ENCODE measurements at places on chromosomes 4 and X.

DNA sequence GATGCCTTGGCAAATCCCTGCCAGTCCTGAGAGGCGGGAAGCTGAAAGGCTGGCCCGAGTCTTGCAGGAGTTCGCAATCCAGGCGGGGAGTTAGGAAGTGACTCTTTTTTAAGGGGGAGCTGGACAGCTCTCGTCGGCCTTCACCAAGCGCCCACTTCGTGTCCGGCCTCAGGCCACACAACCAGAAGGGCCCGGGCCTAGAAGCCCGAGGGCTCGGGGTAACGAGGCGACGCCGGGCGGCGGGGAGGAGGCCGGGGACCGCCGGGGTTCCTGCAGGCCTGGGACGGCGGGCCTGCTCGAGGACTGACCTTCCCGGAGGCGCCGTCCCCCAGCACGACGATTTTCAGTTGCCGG lies 395 bp downstream of the RAB28 start:
- DNase-seq, result peak; percentile 5

DNA sequence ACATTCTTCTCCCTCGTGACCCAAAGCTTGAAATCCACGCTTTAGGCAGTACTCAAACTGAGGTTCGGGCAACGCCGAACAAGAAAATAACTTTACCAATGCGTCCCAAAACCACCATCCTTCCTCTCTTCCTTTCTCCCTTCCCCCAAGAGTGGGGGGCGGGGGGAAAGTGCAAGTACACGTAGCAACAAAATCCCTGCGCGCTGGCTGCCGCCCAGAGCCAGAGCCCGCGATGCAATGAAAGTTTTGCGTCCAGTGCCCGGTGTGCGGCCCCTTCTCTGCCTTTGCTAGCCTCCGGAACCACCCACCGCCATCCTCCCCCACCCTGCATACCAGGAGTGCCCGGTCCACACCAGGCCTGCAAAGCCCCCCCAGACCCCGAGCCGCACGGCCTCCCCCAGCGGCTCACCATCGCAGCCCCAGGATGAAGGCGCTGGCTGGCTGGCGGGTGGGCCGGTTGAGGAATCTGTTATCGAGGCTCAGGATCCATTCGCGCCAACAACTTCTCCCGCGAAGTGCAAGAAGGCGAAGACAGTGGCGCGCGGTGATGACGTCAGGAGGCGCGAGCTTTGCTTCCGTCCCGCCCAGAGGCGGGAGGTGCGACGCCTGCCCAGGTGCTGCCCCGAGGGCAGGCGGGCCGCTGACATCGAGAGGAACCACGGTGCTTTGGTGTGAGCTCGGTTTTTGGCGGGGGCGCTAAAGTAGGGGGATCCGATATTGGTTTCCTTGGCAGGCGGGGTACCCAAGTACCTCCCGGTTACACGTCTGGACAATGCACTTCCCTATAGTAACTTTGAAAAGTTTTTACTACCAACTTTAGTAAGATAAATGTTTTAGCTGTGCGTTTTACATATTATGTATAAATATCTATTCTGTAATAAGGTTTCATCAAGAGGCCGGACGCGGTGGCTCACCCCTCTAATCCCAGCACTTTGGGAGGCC lies at the start of gene RFC1:
RFC1 (minus strand) TSS at position 533 of the 942 bp plus-strand sequence; CDS start at position 412, 121 bp downstream.
- peak; percentile 90 for DNase-seq

GRCh38 chr4:177047070-177047850 lies 254.5 kb upstream of the VEGFC start:
- peak; percentile 15 for DNase-seq

DNA sequence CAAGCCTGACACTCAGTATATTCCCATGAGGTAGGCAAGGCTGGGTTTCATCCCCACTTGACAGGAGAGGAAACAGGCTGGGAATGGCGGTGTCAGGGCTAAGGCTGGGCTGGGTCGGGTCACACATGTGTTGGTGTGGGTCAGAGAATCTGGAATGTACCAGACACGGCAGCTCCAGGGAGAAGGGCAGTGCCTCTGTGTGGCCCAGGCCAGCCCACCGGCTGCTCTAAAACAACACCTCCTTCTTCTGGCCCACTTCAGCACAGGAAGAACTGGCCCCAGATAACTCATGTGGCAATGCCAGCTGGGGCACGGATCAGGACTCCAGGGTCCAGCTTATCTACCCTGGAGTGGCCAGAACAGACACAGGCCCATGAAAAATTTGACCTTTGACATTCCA lies 6.3 kb downstream of the HAUS7 start:
- no peak for DNase-seq

GRCh38 chrX:25296850-25297249 lies 281.1 kb upstream of the ARX start:
- no peak for DNase-seq

DNA sequence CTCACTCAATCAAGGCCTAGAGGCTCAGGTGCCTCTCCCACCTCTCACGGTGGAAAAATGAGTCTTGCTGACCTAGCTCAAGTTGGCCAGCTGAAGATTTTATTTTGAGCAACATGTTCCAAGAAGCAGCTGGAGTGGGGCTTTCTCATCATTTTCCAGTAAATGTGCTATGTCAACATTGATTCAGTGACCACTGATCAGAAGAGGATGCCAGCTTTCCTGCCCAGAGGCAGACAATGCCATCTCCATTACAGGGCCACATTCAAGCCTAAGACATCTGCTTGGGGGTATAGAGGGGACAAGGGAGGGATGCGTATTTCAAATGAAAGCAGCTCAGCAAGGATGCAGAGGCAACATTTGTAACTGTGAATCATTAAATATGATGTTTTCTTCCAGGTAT lies 3.0 kb downstream of the MEPE start:
- DNase-seq, result no peak

DNA sequence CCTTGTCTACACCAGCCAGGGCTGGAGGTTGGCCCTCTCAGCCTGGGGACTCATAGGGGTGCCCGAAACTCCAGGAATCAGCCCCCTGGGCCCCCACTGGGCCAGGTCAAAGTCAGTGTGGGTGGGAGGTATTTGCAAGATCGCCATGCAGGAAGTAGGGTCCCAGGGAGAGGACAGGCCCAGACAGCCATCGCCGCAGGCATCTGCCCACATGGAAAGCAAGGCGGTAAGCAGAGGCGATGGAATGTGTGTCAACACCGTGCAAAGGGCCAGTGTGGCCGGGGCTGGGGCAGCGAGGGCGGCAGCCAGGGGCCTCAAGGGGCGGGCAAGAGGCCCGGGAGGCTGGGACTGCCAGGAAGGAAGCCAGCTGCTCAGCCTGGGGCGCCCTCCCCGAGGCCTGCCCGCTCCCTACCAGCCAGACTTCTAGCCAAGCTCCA lies 19.3 kb upstream of the DUSP9 start:
- DNase-seq, result no peak

GRCh38 chr4:8697826-8698225 lies 105.3 kb downstream of the CPZ start:
- DNase-seq, result no peak

DNA sequence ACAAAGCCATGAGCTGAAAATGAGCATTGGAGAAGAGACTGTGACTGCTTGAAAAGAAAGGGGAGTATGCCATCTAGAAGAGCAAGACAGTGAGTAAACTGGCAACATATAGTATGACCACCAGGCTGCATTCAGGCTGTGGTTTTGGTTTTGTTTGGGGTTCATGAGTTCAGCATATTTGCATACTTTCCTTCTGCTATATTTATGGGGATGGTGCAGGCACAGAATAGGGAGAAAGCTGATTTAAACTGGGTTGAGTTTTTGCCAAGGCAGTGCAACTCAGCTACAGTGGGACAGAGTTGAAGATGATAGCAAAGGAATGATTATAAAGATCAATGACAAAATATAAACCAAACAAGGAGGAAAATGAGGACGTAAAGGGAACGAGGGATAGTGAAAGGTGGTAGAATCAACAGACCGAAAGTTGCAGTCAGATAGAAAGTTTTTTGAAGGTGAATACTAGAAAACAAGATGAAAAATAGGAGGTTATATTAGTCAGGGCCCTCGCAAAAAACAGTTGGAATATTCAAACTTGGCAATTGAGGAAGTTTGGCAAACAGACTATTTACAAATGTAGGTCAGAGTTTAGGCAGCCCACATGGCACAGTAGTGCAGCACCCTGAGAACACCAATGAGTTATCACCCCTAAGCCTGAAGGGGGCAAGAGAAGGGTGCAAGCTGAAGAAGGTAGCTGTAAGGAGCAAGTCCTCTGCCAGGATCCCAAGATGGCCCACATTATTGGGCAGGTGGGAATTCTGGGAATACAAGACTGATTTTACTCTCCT lies 114.8 kb upstream of the MAP9 start:
- no peak for DNase-seq

GRCh38 chrX:66017659-66018170 lies 22.2 kb downstream of the VSIG4 start:
- no peak for DNase-seq

DNA sequence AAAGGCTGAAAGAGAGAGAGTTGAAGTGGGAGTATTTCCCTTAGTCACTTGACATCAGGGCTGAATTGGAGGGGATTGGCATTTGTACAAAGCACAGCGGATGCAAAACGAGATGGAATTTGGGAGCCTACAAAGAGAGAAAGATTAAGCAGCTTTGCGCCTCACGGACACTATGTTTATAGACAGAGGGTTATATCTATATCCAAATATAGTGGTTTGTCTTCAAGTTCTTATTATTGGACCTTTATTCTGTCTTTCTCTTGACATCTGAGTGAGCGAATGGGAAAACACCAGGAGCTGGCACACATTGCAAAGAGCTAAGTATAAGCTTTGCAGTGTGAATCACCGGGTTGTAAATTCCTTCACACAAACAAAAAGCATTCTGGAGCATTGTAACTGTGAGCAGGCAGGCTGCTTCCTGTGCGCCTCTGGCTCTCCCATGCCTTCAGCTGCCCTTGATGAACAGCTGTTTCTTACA lies 500.2 kb downstream of the STIM2 start:
- DNase-seq, result no peak

DNA sequence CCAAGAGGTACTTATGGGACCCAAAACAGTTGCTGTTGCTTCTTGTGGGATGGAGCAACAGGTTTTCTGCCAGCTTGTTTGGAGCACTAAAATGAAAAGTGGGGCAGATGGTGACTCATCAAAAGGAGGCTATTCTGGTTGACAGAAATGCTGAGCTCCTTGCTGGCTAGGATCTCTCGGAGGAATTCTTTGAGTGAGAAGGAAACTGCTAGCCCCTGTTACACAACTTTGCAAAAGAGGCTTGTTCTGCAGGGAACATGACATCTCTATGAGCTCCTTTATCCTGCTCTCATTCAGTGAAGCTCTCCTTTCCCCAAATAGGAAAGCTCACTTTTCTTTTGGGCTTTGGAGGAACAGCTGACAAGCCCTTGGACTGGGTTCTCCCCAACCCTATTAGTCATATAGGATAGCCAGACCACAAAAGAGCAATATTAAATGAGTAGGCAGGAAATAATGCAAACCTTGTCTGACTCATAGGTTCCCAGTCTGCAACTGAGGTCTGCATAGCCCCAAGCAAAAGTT lies 108.3 kb downstream of the CDS1 start:
- no peak for DNase-seq

- no peak for DNase-seq
Measured at GRCh38 chrX:19650996-19651395, 135.7 kb upstream of the MAP3K15 start.

DNA sequence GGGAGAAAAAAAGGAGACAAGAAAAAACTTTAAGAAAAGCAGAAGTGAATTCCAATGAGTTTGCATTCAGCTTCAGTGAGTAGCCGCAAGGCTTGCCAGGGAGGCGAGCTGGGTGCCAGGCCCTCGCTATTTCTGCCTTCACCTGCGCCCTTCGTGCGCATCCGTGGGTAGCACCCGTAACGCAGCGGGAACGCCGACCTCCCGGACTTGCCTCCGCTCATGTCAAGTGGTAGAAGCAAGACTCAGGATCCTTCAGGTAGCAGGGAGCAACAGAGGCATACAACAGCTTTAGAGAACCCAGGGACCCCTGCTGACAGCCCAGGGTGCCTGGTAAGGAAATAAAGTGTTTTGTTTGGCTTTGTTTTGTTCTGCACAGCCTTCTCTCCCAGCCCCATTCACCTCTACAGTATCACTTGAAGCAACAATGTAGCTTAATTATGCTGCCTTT lies 140.0 kb upstream of the BCOR start:
- no peak for DNase-seq

Measured in activated gamma-delta T cell treated with Interleukin-2 at 50 U/mL for 16 hours (primary cell).